ENCODE measurements at places on chromosomes 11 and 22.

DNA sequence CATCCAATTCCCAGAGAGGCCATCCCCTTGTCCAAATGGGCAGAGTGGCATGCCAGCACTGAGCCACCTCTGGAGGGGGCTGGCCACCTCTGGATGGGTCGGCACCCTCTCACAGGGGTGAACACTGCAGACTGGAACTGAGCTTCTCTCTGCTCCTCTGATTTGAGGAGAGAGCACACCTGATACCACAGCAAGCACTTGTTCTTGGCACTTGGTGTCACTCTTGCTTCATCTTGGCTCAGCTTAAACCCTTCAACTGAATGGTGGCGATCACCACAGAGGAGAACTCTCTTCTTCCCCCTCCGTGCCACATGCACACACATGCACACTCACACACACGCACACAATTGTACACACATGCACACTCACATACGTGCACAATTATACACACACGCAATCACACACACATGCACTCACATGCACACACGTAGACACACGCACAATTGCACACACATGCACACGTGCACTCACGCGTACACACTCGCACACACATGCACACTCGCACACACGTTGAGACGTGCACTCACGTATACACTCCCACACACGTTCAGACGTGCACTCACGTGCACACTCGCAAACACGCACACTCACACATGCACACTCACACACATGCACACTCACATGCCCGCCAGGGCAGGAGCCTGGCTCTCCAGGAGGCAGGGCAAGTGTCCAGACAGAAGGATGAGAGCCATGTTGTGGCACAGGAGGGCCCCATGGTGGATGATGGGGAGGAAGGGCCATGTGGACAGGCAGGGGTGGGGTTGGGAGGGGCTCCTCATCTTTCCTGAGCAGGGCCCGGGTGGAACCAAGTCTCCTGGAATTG, 23.4 kb downstream of the OVOL1 start:
- DNase-seq = no peak

DNA sequence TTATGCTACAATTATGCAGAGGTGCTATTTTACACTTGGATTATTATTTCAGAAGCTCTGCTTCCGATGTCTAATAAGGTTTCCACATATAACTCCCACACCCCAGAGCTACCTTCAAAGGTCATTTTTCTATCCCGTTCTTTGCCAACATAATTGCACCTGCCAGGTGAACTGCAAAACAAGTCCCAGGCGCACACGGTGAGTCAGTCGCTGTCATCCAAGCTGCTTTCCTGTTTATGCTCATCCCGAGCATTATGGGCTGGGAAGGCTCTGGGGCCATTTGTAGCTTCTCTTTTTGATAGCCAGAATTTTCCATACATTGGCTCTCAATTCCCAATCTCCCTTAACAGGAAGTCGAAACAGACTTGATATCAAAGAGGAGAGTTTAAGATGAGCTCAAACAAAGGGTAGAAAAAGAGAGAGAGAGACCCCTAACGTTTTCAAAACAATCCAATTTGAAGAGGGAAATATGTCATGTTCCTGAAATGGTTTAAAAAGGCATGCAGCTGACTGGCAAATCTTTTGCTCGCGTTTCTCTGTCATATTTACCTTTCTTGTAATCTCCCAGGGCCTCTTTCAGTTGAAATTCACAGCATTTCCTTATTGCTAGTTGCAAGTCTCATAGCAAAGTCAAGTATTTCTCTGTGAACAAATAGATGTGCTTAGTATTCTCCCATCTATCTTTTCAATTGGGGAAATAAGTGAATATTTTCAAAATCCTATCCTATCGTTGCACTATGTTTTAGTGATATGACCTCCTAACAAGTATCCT, 815.9 kb downstream of the KCNA4 start:
- no peak for DNase-seq

DNA sequence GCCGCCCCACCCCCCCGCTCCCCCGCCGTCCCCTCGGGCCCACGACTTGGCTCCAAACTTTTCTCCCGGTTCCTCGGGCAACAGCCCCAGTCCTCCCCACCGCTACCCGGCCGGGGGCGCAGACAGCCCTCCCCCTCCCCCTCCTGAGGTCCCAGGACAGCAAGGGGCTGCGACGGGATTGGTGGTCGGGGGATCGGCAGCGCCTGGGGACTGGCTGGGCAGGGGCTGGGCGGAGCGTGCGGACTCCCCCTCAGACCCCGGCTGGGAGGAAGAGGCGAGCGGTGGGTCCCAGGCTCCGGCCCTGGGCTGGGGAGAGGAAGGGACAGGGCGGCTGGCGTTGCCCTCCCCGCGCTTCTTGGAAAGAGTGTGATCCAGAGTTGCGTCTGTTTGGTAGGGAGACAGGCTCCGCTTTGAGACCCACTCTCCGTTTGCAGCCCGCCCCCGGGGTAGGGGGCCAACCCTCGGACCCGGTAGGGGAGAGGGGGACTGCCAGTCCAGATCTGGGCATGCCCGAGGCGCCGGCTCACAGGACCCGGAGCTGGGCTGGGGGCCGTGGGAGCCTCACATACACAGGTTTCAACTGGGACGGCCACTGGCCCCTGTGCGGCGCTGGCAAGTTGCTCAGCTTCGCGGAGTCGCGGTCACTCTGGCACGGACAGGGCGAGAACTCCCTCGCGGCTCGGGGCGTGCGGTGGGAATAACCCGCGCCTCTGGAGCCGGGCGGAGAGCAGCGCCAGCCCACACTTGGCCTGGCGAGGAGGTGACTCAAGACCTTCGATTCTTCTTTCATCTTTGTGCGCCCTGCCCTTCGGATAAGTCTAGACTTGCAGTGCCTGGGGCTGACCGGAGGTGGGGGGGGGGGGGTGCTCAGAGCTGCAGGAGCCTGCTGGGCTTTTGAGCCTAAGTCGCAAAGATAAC, 999 bp downstream of the TSKU start:
- peak; percentile 79 for DNase-seq

- no peak for DNase-seq
Measured at GRCh38 chr11:120326845-120327281, 1.8 kb downstream of the TLCD5 start.

DNA sequence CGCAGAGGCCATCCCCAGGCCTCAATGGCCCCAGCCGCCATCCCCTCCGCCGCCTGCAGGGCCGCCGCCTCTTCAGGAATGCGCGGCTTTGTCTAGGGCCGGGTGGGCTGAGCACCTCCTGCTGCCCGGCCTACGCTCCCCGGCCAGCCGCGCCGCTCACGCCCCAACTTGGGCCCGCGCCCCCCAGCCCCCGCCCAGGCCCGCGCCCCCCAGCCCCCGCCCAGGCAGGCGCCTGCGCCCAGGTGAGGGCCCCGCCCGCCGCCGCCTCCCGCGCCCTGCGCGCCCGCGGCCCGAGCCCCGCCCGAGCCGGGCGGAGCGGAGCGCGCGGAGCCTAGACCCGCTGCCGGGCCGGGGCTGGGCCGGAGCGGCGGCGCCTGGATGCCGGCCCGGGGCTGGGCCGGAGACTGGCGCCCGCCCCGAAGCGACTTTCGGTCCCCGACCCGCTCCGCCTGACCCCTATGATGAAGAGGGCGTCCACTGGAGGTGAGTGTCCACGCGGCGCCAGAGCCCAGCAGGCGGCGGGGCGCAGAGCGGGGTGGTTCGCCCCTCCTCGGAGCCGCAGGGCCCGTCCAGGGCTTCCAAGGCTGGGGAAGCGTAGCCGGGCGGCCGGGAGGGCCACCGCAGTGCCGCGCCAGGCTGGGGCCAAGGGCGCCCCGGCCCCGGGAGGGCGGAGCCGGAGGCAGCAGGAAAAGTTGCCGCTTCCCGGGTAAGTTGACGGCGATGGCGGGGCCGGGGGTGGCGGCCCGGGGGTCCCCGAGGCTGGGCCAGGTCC, 34.3 kb upstream of the PRODH start:
- DNase-seq = peak; percentile 51

DNA sequence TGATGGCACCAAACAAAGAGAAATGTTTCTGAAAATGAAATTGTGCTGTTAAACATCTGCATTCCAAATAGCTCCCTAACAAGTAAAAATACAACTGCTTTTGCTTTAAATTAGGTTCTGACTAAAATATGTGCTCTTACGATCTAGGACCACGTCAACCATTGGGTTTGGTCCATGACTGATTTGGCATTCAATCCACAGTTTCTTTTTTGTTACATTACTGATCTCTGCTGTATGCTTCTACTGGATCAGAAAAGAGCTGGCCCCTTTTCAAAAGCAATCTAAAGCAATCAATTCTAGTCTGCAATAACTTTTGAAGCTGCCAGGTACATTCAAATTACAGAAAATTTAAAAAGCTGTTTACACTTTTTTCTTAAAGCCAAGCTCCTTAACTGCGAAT, 1047.1 kb upstream of the CCDC90B start:
- DNase-seq = no peak

DNA sequence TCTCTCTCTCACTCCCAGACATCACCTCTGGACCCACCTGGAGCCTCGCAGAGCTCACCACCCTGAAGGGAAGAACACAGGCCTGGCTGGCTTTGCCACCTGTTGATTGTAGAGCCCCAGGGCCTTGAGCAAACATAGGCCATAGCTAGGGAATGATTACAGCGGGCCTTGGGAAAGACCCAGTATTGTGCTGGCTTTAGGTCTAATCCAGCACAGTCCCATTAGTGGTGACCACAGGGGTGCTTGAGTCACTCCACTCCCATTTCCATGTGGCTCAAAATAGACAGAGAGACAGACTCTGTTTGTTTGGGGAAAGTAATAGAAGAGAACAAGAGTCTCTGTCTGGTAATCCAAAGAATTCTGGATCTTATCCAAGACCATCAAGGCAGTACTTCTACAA, 42.7 kb upstream of the FAM181B start:
- no peak for DNase-seq

DNA sequence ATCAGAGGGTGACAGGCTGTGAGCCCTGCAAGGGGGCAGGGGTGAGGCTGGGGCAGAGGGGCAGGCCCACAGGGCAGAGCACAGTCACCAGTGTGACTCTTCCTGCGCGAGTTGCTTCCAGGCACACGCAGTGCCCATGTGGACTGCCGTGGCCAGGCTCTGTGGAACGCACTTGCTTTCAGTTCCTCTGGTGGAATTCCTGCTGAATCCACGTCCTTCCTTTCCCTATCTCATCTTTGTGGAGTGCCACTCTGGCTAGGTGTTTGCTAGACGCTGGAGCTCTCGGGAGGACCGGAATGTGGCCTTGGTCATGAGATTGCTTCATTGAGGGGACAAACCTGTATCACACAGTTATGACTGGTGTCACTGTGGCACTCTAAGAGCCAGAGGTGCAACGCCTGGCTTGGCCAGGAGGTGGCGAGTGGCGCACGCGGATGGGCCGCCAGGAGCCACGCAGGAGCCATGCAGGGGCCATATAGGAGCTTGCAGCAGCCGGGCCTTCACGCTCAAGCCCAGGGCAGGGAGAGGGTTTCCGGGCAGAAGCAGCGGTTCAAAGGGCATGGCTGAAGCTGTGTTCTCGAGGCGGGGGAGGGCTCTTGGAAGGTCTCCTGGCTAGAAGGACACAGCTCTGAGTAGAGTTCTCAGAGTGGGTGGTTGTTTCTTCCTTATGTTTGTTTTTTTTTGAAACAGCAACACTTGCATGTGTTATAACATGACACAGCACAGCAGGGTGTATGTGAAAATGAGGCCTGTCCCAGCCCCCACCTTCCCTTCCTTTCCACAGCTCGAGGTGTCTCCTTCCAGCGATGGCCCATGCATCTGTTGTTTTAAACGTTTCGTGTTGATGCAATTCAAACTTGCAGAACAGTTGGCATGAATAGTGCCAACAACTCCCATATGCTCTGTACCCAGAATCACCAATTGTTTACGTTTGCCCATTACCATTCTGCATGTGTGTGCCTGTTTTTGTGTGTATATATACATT, 36.2 kb downstream of the TBC1D22A start:
- peak; percentile 79 for DNase-seq

DNA sequence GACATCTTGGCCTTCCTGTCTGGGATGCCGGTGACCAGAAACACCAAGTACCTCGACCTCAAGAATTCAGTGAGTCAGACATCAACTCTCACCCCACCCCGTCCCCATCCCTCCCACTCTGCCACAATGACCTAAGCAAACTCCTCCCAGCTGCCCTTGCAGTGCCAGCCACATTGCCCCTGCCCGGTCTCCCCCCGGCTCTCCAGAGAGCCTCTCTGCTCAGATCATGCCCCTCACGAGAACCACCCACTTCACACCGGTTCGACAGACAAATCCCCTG, 23.6 kb upstream of the MYRF start:
- no peak for DNase-seq
